ELF-1 (cell line): ENCODE measurements at places on chromosomes 2 and 18.

DNA sequence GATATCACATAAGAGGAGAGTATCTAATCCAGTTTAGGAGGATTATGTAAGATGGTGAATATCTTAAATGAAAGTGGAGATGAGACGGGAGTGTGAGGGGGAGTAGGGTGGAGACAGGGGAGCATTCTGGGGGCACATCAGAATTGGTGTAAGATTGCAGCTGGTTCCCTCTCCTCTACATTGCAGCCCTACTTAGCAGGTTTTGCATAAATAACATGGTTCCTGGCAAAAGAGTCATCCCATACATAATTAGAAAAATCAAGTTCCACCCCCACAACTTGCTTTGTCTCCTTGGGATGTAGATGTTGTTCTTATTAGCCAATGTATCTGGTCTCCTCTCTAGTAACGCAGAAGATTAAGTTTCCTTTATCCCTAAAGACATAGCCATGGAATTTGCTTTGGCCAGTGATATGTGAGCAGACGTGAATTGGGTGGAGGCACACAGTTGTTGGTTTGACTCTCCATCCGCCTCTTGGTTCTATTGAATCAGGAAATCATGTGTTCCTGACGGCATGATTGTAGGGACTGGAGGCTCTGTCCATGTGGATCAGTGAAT is 137.9 kb downstream of the KLHL14 start:
- no peak for DNase-seq

GRCh38 chr2:134217351-134217750 is 36.5 kb upstream of the MGAT5 start:
- no peak for DNase-seq

DNA sequence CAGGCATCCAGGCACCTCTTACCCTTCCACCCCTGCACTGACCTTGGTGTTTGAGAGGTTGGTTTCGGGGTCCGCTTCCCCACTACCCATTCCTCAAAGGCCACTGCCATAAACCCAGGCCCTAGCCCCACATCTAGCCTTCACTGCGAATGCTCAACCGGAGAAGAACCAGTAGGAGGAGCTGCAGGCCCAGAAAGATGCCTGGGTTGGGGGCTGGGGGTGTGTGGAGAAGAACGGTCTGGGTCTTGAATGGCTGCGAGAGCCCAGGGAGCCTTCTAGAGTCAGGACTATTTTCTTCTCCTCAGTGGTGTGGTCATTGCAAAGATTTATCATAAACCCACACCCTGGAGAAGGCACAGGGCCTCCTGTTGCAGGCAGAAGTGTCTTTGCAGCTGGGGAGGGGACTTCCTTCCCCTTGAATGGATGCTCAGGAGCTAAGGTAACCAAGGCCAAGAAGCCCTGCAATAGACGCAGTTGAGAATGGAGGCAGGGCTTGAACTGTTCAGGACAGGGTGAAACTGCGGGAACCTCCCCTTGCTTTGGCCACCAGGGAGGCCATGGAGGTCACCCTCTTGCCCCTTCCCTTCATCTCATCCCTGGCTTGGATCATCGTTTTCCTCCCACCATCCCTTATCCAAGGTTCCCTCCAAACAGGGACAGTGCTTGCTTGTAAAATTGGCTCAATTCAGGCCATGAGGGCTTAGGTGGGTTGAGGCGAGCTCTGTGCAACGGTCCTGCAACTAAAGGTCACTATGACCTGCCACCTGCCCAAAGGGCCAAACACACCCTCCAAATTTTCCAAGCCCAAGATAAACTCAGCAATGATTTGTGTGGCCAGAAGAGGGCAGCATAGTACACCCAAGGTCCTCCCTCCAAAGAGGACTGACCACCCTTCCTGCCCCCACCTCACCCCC is 20.9 kb downstream of the THNSL2 start:
- peak; percentile 88 for DNase-seq

- DNase-seq: no peak
These were observed 15.0 kb upstream of the FMNL2 start for GRCh38 chr2:152319822-152320570.

GRCh38 chr2:57941816-57942215 is 104.8 kb upstream of the VRK2 start:
- DNase-seq: no peak

GRCh38 chr2:198811198-198811597 is 646.5 kb downstream of the SATB2 start:
- no peak for DNase-seq

DNA sequence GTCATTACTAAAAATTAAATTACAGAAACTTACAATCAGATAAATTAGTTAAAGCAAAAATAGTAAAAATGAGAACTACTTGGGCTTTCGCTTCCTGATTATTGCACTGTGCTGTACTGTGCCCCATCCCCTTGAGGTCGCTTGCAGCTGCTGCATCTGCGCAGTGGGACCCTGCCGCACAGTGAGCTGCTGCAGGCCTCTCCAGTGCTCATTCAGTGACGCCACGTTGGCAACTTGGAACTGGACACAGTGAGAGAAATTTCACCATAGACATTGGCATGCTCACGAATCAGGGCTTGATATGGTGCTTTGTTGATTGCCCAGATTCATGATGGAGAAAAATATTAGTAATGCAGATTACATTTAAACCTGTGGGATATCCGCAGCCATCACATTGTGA is 290.8 kb upstream of the MYT1L start:
- DNase-seq: no peak

DNA sequence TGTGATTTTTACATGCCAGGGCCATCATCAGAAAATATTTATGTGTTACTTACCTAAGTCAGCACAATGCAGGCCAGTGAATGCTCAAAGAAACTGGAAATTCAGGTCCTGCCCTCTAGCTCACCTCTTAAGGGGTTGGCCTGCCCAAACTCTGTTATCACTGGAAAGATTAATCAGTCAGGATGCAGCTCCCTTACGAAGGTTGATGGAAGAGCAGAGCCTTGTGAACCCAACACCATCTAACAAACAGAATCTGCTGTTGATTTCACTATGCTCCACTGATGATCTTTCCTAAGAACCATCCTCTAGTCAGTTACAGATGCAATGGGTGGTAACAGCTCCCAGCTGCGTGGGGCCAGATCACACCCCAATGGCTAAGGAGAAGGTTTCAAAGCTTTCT is 38.2 kb downstream of the SOX11 start:
- DNase-seq: peak; percentile 47

- DNase-seq: no peak
These were observed 47.4 kb downstream of the PTRHD1 start for GRCh38 chr2:24745825-24746224.

DNA sequence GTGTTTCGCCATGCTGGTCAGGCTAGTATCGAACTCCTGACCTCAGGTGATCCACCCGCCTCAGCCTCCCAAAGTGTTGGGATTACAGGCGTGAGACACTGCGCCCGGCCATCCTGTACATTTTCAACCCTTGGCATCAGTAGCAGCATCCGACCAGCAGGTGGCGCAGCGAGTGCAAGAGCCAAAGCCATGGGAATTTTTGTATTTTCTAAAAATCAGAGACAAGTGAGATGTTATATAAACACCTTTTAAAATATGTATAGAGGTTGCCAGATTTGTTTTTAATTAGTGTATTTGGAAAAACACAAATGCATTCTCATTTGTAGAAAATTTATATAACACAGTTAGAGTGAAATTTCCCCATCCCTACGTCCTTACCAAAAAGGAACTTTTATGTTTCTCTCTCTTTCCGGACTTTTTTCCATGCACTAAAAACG is 36.8 kb downstream of the MOGAT1 start:
- DNase-seq: peak; percentile 81

DNA sequence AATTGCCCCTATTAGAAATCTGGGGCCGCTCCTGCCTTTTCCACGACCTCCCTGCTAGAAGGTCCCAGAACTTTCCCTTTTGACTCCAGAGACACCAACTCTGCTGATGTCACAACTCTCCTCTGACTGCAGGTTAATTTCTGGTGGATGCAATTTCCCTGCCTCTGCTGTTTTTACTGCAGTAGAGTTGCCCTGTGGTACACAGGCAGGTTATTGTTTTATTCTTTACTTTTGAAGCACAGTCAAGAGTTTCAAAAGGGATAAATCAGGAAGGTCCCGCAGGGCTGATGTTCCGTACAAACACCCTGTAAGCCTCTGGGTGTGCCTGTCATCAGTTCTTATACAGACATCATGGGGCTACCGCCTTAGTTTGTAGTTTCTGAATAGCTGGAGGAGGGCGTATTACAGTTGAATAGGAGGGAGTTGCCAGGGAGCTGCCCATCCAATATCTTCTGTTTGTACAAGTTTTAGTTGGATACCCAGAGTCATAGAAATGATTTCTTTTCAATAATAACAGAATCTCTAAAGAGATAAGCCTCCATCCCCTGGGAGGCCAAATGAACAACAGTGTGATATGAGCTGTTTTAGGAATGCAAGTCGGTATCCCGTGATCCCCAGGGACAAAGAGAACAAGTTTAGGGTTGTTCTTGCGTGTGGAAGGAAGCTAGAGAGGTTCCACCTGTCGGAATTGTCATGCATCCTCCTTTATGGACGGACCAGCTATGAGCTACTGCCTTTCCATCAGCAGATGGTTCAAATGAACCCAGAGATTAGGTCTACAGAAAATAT is 108.4 kb upstream of the COPS8 start:
- DNase-seq: no peak

DNA sequence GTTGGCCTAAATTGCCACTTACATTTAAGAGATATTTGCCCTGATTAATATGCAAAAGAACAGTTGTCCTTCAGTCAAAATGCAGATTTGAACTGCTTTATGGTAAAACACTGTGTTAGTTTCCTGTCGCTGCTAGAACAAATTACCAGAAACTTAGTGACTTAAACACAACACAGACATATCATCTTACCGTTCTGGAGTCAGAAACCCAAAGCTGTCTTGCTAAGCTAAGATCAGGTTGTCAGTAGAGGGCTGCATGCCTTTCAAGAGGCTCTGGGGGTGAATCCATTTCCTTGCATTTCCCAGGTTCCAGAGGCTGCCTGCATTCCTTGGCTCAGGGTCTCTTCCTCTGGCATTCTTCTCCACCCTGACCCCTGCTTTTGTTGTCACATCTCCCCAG is 149.5 kb downstream of the FAM161A start:
- DNase-seq: peak; percentile 12
